ENCODE measurements at places on chromosomes 6 and 20.
A peak's percentile ranks its signal among the peaks of the same experiment; 100 is the strongest.

- DNase-seq = no peak
Measured at GRCh38 chr6:33201147-33201545, 479 bp downstream of the SLC39A7 start.

DNA sequence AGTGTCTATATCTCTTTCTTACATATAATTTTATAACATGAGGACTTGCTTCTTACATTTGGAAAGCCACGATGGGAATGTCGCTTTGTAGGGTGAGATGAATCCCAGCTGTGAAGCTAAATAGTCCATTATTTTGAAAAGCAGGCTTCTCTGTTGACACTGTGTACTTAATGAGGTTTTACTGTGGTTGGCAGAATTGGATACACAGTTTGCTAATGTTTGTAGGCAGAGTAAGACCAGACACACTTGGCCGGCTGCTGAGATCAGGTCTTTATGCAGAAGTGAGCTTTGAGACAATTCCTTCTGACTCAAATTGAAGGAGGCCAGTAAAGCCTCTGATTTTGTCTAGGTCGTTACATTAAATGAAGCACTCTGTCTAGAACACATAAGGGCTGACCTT is 93.0 kb downstream of the NDUFAF5 start:
- DNase-seq = no peak

DNA sequence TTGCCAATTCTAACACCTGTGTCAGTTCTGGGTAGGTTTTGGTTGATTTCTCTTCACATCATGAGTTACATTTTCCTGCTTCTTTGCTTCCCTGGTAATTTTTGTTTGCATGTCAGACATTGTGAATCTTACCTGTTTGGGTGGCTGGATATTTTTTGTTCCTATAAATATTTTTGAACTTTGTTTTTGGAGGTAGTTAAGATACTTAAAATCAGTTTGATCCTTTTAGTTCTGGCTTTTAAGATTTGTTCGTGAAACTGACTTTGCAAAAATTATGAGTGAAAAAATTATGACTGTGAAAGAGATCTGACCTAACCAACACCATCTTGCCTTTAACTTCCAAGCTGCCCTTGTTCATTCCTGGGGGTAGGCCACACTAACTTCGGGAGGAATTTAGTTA is 69.5 kb downstream of the BCAS1 start:
- no peak for DNase-seq

- DNase-seq = peak; percentile 69
Measured at GRCh38 chr20:39112178-39112743, 150.1 kb downstream of the DHX35 start.

- peak; percentile 4 for DNase-seq
Measured at GRCh38 chr6:49939993-49940498, 23.9 kb downstream of the DEFB114 start.

GRCh38 chr6:3455147-3455568 is 1.7 kb downstream of the SLC22A23 start:
- peak; percentile 52 for DNase-seq

DNA sequence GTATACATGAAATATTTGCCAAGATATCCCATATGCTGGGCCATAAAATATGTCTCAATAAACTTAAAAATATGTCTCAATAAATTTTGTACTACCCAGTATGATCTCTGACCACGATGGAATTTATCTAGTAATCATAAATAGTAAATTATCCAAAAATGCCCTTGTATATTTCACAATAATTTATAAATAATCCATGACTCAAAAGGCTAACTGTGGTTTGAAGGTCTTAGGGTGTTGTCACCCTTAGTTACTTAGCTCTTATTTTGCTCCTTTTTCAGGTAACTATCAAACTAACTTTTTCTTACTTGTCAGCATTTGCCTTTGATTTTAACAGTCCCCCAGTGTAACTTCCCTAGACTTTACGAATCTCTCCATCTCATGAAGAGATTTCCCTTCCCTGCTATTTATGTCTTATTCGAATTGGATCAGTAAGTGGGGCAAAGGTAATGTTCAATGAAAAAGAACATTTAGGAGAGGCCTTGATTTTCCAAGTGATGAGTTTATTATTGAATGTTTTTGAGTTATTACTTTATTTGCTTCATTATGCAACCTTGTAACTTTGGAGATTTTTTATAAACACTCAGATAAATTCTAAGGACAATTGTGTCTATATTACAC is 109.0 kb upstream of the THBS2 start:
- no peak for DNase-seq

- DNase-seq = no peak
Measured at GRCh38 chr20:14951105-14951504, 613.7 kb upstream of the FLRT3 start.
